T-helper 17 cell (primary cell): ENCODE measurements at places on chromosomes 3 and 15. TPM values are rescaled to one million over a fixed set of nuclear protein-coding genes. Genes with fewer than 3 reads are reported as not detected.
A peak's percentile ranks its signal among the peaks of the same experiment; 100 is the strongest.

DNA sequence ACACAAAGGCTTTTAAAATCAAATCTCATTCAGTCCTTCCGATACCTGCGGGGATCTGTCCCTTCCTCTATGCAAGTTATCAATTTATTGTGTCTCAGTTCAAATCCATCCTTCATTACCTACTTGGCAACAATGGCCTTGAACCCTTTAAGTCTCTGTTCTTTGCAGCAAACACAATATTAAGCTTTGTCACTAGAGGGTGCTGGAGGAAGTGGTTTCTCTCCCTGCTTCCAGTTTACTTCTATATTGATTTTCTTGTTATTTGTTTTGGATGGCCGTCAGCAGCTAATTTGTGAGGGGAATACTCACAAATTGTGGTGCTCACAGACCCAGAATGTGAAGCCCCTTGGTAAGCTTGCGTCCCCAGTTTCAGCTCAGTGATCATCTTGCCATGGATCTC, 278.3 kb downstream of the FGF12 start:
- no peak overlapping the region for H3K27ac ChIP-seq
- DNase-seq = no peak
- no peaks in the 10 kb centered on the region for H3K36me3 ChIP-seq
- peaks cover 54% of the 10 kb centered on the region for H3K27me3 ChIP-seq
- no peak overlapping the region for H3K4me3 ChIP-seq

DNA sequence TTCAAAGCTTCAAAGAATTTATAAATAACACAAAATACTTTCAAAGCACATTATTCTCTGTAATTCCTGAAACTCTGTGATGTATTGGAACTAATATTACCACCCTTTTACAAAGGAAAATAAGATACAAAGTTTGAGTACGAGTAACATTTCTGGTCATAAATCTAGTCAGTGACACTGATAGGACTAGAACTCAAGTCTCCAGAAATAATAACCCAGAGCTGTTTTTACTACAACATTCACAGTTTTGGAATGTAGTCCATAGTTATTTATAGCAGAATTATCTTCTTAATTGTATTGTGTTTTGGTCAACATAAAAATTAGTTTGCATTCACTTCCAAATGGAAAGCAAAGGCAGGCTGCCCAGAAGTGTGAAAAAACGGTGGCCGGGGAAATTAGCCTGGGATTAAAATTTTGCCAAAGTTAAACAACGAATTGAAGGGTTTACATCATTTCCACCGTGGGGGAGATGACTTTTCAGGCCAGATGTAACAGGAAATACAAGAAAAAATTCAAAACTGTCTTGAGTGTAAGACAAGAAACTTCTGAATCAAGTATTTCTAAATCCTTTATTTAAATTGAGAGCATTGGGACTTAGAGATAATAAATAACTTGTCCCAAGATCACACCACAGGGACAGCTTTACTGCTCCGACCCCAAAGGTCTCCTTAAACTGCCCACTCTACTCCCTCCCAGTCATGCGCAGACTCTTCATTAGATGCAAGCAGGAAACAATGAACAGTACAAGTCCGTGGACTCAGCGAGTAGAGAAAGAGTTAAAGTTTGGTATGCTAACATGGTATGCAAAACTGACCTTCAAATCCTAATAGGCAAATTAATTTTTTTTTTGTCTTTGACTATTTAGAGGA, 74.3 kb upstream of the VGLL4 start:
- H3K4me1 ChIP-seq = peaks cover 20% of the 10 kb centered on the region
- H3K27me3 ChIP-seq = peaks cover 5% of the 10 kb centered on the region
- H3K36me3 ChIP-seq = no peaks in the 10 kb centered on the region
- H3K4me3 ChIP-seq = peak overlapping the region; percentile 93
- peak overlapping the region; percentile 83 for H3K27ac ChIP-seq

DNA sequence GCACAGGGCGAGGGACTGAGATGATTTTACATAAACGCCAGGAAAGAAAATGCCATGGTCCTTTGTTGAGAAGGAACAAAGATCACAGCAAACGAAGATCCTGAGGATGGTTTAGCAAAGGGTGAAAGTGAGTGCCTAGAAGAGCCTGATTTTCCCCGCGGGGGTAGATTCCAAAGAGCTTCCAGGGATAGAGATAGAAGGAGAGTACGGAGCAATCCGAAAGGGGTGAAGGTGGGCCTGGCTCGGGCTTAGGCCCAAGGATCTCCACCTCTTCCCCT, 977 bp downstream of the CDC25A start:
- H3K27me3 ChIP-seq = peaks cover 11% of the 10 kb centered on the region
- H3K4me1 ChIP-seq = peaks cover 13% of the 10 kb centered on the region
- H3K36me3 ChIP-seq = no peaks in the 10 kb centered on the region
- no peak for DNase-seq
- peak overlapping the region; percentile 85 for H3K4me3 ChIP-seq
- no peak overlapping the region for H3K27ac ChIP-seq

- no peaks in the 10 kb centered on the region for H3K36me3 ChIP-seq
- H3K4me3 ChIP-seq = no peak overlapping the region
- no peaks in the 10 kb centered on the region for H3K4me1 ChIP-seq
- no peak for DNase-seq
- H3K27me3 ChIP-seq = no peaks in the 10 kb centered on the region
These were observed 143.7 kb downstream of the NR2F2 start for GRCh38 chr15:96474231-96474664.

DNA sequence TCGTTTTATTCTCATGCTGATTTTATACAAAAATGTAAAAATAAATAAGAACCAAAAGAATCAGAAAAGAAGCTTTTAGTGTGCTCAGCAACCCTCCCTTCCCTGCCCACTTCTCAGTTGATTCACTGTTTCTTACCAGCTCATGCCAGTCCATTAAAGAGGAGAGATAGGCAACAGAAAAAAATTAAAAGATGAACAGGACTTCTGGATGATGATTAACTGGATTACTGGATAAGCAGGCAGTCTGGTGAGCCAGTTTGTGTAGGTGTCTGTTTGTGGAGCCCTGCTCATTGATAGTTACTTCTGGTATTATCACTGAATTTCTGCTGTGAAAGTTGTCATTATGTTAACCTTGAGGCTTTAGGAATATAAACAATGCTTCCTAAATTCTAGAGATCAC, 15.1 kb upstream of the GPR171 start:
- H3K36me3 ChIP-seq = no peaks in the 10 kb centered on the region
- no peaks in the 10 kb centered on the region for H3K27me3 ChIP-seq
- DNase-seq = no peak
- no peak overlapping the region for H3K27ac ChIP-seq
- no peak overlapping the region for H3K4me3 ChIP-seq

DNA sequence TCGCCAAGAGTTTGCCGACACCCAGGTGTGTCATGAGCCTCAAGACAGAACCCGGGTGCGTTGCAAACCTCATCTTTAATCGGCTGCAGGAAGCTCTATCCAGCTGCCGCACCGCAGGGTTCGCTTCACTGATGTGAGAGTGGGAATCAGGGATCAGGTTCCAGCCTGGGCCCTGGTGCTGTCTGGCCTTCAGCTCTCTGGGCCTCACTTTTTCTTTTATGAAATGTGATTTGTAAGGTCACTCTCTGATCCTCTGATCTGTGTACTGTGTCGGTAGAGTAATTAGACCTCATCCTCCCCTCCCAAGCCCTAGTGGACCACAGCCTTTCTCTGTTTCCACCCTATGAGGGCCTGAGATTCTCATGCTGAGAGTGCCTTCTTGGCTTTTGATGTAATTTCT, 202.8 kb upstream of the UBE2E1 start:
- no peak overlapping the region for H3K27ac ChIP-seq
- no peak overlapping the region for H3K4me3 ChIP-seq
- no peaks in the 10 kb centered on the region for H3K4me1 ChIP-seq

DNA sequence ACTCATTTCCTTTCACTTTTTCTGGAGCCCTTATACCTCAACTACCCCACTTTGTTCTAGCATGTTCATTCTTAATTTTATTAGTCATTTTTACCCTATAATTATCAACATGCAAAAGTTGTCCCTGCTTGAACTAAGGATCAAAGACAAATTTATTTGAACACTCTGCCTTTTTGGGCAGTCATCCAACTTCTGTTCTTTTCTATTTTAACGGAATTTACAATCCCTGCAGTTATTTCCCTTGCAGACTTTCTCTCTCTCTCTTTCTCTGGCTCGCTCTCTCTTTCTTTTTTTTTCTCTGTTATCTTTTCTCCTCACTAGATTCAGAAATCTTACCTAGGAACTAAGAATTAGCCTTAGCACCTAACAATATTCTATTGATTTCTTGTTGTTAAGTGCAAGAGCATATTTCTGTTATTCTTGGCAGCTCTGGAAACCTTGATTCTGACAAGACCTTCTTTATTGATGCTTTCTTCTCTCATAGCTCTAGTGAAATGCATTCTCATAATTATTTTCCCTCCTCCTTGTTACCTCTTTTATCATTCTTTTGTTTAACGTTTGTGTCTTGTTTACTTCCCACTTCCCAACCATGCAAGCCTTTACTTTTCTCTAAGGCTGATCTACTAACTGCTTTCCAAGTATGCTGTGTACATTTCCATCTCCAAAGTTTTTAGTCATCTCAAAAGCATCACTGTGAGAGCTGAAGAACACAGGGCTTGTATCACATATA, 951.6 kb downstream of the DIPK2A start:
- H3K27ac ChIP-seq = no peak overlapping the region
- no peaks in the 10 kb centered on the region for H3K4me1 ChIP-seq
- DNase-seq = no peak
- no peaks in the 10 kb centered on the region for H3K27me3 ChIP-seq
- H3K36me3 ChIP-seq = no peaks in the 10 kb centered on the region
- H3K4me3 ChIP-seq = no peak overlapping the region

GRCh38 chr3:127008236-127008635, 25.3 kb downstream of the PLXNA1 start:
- no peaks in the 10 kb centered on the region for H3K36me3 ChIP-seq
- no peaks in the 10 kb centered on the region for H3K27me3 ChIP-seq
- DNase-seq = no peak
- H3K4me3 ChIP-seq = no peak overlapping the region
- no peaks in the 10 kb centered on the region for H3K4me1 ChIP-seq

DNA sequence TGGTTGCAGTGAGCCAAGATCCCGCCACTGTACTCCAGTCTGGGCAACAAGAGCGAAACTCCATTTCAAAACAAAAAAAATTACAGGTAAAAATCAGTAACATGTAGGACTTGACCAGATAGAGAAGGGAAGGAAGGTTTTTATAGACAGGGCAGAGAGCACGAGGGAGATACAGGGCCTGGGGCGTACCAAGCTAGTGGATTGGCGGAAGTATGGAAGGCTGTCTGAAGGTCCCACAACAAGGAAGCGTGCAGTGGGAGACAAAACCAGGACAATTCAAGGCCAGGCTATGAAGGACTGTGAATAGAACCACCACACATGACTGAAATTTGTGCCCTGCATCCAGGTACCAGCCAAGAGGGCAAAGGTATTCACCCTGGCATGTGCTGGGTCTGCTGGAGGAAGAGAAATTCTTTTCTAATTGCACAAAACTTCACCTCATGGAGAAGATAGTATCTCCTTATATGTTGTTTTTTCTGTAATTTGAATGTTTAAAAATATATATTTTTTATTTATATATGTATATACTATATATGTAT, 33.0 kb upstream of the BCL2A1 start:
- H3K27me3 ChIP-seq = no peaks in the 10 kb centered on the region
- peaks cover 3% of the 10 kb centered on the region for H3K4me1 ChIP-seq
- DNase-seq = no peak

DNA sequence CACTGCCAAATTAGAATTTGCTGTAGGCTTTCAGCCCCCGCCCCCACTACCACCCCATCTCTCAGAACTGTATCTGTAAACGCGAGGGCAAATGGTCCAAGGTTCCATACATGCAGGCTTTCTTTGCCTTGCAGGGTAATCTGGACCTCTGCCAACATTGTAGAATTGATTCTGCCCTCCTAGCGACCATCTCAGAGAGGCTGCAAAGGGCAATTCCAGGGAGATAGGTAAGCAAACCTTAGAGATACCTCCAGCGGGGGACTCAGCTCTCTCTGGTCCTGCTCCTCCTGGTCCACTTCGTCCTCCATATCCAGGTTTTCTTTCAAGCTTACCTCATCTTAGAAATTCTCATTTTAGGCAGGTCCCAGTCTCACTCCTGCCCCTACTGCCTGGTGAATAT, 64.4 kb downstream of the SLMAP start:
- peaks cover 3% of the 10 kb centered on the region for H3K36me3 ChIP-seq
- DNase-seq = no peak
- no peak overlapping the region for H3K27ac ChIP-seq
- no peak overlapping the region for H3K4me3 ChIP-seq
- peaks cover 26% of the 10 kb centered on the region for H3K4me1 ChIP-seq

- no peaks in the 10 kb centered on the region for H3K36me3 ChIP-seq
- H3K4me1 ChIP-seq = peaks cover 9% of the 10 kb centered on the region
- no peak for DNase-seq
These were observed 344.2 kb upstream of the TPRG1 start for GRCh38 chr3:188827576-188827975.

- H3K27ac ChIP-seq = no peak overlapping the region
- H3K36me3 ChIP-seq = no peaks in the 10 kb centered on the region
- DNase-seq = no peak
- peak overlapping the region; percentile 43 for H3K4me3 ChIP-seq
- peaks cover 41% of the 10 kb centered on the region for H3K27me3 ChIP-seq
These were observed 20.8 kb upstream of the CCR9 start for GRCh38 chr3:45865563-45865962.

DNA sequence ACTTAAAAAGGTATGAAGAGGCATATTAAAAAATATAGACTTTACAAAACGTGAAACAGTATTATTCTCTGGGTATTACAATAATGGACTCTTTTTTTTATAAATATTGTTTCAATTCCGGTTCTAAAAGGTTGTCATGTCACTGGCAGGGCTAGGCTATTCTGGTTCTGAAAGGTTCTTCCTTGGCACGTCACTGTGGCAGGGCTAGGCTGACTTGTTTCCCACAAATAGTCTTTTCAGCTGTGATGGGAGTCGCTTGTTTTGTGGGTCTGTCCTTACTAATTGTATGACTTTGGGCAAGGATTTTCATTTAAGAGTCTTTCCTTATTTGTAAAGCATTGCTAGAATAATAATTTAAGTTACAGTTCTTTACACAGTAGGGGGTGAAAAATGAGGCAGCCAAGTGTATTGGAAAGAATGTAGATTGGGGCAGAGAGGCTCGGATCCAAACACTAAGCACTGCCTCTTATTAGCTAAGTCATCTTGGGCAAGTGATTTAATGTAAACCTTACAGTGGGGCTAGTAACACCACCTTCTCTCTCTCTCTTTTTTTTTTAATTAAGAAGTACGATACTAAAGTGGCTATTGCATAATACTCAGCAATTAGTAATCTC, 12.4 kb upstream of the MELTF start:
- DNase-seq = no peak
- H3K27ac ChIP-seq = no peak overlapping the region
- H3K4me3 ChIP-seq = no peak overlapping the region

GRCh38 chr3:79885407-79885806, 117.6 kb upstream of the ROBO1 start:
- H3K27ac ChIP-seq = no peak overlapping the region
- no peak for DNase-seq
- H3K27me3 ChIP-seq = no peaks in the 10 kb centered on the region

- H3K27ac ChIP-seq = no peak overlapping the region
- no peak for DNase-seq
- no peaks in the 10 kb centered on the region for H3K27me3 ChIP-seq
These were observed 970.6 kb downstream of the DIPK2A start for GRCh38 chr3:144942093-144942837.

Gene CHRNA3
- not detected for total RNA-seq

Gene RHOV
- not detected for total RNA-seq

Gene ALDH1L1
- total RNA-seq = not detected

Gene CGGBP1
- total RNA-seq = 95.8 TPM

Gene SERPINI2
- total RNA-seq = not detected

Gene CCDC66
- 58.4 TPM for total RNA-seq

Gene UNC13C
- total RNA-seq = not detected

Gene SPESP1
- total RNA-seq = not detected

Gene TGM5
- not detected for total RNA-seq
